Right forelimb (tissue), 1 donor: ENCODE measurements at places on chromosomes 3 and 15.

GRCh38 chr3:16668776-16669545 lies 63.7 kb upstream of the DAZL start:
- DNase-seq, result no peak

DNA sequence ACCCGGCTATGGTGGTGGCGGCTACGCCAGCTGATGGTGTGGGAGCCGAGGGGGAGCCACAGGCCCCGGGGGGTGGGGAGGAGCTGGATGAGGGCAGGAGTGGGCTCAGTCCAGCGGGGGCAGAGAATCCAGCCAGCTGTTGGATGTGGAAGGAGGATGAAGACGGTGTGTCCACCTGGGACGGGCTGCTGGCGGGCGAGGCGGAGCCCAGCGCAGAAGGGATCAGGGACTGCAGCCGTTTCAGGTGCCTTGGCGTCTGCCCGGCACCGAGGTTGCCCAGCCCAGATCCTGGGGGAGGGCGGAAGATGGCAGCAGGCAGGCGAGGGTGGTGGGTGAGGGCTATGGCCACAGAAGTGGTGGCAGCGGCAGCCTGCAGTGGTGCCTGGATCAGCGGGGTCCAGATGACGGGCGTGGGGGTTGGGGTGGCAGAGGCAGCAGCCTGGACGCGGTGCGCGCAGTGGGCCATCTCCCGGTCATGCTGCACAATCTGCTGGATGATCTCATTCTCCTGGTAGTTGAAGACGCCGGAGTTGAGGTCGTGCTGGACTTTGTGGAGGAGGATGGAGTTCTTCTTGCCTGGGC lies 45.3 kb downstream of the HCN4 start:
- no peak for DNase-seq

GRCh38 chr3:146157325-146158060 lies 3.5 kb downstream of the PLOD2 start:
- DNase-seq, result no peak

DNA sequence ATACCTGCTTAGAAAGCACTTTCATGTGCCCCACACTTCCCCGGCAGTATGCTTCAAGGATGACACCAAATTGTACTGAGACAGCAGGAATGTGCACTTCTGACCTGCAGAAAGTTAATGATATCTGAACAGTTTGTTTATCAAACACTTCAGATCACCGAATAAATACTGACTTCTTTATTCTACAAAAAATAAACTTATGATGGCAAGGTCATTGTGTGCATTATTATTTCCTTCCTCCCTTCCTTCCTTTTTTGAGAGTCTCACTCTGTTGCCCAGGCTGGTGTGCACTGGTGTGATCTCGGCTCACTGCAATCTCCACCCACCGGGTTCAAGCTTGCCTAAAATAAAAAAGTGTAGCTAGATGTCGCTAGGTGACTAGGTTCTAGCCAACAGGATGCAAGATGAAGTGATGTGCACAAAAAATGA lies 80.3 kb downstream of the FAIM start:
- DNase-seq, result no peak

DNA sequence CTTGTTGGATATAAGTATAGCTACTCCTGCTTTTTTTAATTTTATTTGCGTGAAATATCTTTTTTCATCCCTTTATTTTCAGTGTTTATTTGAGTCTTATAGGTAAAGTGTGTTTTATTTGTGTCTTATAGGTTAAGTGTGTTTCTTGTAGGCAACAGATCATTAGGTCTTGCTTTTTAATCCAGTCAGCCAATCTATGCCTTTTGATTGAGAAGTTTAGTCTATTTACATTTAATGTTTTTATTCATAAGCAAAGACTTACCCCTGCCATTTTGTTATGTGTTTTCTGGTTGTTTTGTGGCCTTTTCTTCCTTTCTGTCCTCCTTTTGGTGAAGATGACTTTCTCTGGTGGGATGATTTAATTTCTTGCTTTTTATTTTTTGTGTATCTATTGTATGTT lies 232.0 kb downstream of the RAP2B start:
- no peak for DNase-seq

DNA sequence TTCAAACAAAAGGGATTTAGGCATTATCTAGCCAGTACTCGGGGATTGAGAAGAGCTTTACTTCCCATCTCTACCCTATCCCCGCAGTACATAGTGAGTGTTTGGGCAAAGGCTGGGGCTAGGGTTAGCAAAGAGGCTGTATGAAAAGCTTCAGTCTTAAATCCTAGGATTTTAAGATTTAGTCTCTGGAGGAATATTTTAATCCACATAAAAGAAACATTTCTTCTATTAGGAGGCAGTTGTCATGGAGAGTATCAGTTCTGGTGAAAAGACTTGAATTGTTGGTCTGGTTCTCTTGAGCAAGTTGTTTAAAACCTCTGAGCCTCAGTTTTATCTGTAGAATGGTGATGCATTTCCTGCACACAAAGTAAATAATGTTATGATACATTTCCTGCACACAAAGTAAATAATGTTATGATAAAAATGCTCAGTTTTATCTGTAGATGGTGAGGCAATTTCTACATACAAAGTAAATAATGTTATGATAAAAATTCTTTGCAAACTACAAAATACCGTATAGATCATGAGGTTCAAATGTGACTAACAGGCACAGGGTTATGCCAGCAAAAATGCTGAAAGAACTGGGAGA lies 53.9 kb upstream of the ZBED2 start:
- no peak for DNase-seq

- no peak for DNase-seq
Measured at GRCh38 chr3:134872440-134873388, 77.7 kb downstream of the EPHB1 start.

DNA sequence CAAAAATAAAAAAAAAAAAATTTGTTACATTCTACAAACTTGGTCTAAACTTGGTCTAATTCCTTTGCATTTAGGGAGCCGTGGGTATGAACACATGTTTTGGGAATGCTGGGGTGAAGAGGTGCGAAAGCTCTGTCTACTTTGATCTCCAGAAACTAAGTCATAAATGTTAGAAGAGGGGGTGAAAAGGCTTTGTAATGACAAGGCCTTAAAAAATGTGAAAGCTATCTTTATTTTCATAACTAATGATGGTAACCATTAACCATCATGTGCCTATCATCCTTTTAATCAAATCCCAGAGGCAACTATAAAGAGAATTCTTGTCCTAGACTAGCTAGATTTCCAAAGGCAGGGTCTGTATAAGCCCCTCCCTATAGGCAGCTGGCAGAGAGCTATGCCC lies 60.9 kb downstream of the PRICKLE2 start:
- no peak for DNase-seq

GRCh38 chr15:26729030-26729429 lies 43.8 kb downstream of the GABRB3 start:
- DNase-seq, result no peak
